ENCODE measurements at places on chromosomes 16 and 17.

DNA sequence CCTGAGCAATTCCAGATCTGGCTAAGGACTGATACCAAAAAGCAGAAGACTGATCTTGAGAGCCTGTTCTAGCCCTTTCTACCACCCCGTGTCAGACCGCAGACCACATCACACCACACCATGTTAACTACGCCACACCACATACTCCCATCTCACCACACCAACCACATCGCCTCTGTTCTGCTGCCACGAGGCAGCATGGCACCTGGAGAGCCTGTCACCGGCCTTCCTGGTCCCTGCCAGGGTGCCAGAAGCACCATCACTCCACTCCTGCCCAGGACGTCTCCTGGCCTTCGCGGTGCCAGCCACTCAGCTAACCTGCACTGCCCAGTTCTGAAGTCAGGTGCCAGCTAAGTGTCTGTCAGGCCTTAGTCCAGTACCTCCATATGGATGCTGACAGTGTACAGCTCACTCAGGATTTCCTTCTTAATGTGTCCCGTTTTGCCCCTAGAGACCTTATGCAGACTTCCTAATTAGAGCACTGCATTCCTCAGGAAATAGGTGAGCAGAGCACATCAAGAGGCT lies 37.2 kb upstream of the BCAR1 start:
- DNase-seq = no peak

DNA sequence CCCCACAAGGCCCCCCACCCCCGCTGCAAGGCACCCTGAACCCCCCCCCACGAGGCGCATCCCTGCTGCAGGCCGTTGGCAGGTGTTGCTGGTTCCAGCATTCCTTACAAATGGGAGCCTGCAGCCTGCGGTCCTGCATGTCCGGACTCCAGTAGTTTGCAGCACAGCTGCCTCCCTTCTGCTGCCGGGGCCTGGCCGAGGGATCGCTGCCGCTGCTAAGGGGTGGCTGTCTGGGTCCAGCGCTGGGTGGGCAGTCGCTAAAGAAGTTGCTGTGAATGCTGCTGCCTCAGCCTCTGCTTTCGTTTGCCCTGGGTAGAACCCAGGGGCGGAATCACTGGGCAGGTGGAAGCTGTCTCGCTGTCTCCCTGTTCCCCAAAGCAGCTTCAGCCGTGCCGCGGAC lies 11.8 kb downstream of the UTS2R start:
- DNase-seq = no peak

GRCh38 chr17:82705756-82706155 lies 7.3 kb upstream of the RAB40B start:
- DNase-seq = no peak

GRCh38 chr17:14882131-14882530 lies 383.0 kb downstream of the PMP22 start:
- no peak for DNase-seq

GRCh38 chr17:61387011-61387410 lies 12.6 kb upstream of the TBX2 start:
- DNase-seq = no peak

DNA sequence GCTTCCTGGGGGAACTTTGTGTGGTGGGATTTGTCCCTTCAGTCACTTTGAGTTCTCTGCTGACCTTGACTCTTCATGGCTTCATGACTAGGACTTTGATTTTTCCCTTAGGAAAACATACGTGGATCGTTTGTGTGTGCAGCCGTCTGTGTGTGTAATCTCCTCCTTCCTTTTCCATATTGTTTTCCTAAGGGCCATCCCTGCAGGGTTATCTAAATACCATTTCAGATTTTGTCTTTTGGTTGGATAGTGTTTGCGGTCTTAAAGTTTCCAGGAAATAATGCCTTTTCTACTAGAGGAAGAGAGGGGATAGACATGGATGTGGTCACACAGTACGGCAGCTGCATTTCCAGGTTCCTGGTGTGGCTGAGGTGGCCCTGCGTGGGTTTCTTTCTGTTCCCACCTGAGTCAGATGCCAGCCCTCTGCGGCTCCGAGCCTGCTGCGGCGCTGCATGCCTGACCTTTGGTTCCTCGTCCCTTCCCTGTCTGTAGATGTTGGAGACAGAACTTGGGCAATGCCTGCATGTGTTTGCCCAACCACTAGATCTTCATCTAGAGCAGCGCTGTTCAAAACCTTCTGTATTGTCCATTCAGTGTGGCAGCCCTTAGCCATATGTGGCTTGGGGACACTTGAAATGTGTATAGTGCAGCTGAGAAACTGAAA lies 72.0 kb upstream of the LGALS9 start:
- no peak for DNase-seq

DNA sequence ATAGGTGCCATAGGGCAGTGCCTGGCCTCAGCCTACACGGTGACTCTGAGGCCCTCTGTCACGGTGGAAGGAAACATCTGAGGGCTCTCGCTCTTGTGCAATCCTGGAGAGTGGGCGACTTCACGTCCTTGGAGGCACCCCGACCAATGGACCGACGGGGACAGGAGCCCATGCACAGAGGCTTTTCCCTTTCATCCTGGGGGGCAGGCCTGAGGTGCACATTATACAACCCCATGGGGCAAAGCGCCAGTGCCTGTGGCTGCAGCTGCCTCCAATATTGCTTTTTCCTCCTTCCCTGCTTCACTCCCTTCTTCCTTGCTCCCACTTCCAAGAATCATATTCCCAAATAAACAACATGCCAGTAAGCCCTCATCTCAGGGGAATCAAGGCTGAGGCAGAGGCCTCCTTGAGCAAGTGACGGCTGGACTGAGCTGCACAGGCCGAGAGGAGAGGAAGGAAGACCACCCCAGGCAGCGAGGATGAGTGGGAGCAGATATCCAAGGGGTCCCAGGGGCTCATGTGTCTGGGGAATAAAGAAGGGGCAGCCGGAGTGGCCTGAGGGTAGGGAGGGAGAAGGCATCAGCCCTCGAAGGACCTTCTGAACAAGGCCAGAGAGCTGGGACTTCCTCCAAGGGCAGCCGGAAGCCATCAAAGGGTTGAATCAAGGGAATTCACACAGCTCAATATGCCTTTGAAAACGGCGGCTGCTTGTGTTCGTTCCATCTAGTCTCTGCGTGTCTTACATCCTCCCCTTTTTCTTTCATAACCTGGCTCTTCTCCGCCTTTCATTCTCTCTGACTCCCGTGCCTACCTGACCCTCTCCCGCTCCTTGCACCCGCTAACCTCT lies 42.6 kb upstream of the RPL38 start:
- DNase-seq = no peak

GRCh38 chr17:32269377-32269776 lies 3.7 kb downstream of the RHBDL3 start:
- DNase-seq = no peak

DNA sequence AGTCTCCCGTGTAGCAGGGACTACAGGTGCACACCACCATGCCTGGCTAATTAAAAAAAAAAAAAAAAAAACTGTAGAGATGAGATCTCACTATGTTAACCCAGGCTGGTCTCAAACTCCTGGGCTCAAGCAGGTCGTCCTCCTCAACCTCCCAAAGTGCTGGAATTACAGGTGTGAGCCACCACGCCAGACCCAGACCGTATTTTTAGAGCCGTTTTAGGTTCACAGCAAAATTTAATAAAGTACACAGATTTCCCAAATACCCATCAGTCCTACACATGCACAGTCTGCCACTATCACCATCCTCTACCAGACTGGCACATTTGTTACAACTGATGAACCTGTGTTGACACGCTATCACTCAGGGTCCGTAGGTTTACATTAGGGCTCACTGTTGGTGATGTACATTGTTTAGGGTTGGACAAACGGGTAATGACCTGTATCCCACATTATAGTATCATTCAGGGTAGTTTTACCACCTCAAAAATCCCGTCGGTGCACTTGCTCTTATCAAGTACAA lies 10.4 kb downstream of the HS3ST3B1 start:
- DNase-seq = no peak

- peak; percentile 28 for DNase-seq
These were observed at the start of gene ACSM3 for GRCh38 chr16:20763461-20764232. Gene ACSM3 (plus strand): TSS chr16:20764014. CDS start chr16:20770035, 6,021 bp downstream.

GRCh38 chr17:77164483-77165091 lies 23.8 kb downstream of the SEC14L1 start:
- no peak for DNase-seq

- no peak for DNase-seq
These were observed 178.3 kb downstream of the PRKCB start for GRCh38 chr16:24013864-24014645.

GRCh38 chr16:72131036-72131435 lies 37.4 kb downstream of the DHX38 start:
- no peak for DNase-seq

DNA sequence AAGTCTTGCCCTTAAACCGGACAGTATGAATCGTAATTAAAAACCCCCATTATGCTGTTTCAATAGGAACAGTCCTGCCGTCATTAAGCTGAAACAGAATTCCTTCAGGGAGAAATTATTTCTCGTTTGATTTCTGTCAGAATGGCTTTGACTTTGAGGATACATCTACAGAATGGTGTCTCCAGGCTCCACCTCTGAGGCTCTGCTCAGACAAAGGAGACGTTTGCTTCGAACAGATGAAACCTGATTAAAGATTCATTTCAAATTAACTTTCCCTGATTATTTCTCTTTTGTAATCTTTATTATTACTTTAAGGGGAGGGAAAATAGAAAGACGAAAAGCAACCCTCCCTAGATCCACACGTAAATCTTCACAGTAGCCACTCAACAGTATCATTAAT lies 106.9 kb downstream of the TMEM114 start:
- no peak for DNase-seq

DNA sequence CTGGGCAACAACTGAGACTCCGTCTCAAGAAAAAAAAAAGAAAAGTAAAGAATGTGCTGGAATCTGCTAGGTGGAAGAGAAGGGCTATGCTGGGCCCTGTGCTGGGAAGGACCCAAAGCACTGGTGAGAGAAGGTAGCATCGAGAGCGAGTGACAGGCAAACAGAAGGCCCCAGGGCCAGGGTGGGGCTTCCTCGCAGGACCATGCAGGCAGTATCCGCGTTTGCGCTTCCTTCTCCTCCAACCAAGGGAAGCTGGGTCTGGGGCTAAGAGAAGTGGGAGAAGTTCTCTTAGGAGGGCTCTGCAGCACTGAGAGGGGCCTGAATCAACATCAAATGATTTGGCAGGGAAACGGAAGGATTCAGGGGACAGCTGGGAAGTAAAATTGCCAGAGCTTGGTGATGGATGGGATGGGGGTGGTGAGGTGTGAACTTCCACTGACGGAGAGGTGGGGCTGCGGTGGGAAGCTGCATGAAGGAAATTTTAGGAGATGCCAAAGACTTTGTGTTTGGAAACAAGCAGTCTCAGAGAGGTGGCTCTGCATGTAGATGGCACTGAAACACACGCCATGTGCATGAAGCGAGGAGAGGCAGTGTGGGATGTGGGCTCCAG lies 5.2 kb upstream of the ECI1 start:
- DNase-seq = no peak

- DNase-seq = no peak
These were observed 6.6 kb upstream of the SLC12A3 start for GRCh38 chr16:56858374-56858773.

- no peak for DNase-seq
These were observed 247.7 kb downstream of the UTP18 start for GRCh38 chr17:51508048-51508447.

GRCh38 chr17:70353408-70354092 lies 184.2 kb downstream of the KCNJ2 start:
- no peak for DNase-seq

GRCh38 chr17:39755554-39756379 lies 18.0 kb downstream of the GRB7 start:
- no peak for DNase-seq

DNA sequence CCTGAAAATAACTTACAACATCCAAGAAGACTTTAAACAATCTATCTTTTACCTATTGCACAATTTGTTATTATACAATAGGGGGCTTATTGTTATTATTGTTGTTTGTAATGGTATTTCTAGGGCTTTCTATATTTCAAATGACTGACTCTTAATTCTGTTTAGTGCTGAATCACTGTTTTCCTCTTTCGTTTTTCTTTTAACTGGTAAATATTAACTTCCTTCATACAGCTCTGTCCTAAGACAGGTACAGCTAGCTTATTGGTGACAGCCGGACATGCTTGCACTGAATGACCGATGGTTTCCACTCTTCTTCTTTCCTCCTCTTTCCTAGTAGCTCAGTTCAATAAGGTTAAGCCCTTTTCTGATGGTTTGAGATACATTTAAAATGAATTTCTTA lies 11.6 kb downstream of the KRTAP9-7 start:
- no peak for DNase-seq

GRCh38 chr17:2297023-2297422 lies 6.6 kb downstream of the SMG6 start:
- DNase-seq = no peak

DNA sequence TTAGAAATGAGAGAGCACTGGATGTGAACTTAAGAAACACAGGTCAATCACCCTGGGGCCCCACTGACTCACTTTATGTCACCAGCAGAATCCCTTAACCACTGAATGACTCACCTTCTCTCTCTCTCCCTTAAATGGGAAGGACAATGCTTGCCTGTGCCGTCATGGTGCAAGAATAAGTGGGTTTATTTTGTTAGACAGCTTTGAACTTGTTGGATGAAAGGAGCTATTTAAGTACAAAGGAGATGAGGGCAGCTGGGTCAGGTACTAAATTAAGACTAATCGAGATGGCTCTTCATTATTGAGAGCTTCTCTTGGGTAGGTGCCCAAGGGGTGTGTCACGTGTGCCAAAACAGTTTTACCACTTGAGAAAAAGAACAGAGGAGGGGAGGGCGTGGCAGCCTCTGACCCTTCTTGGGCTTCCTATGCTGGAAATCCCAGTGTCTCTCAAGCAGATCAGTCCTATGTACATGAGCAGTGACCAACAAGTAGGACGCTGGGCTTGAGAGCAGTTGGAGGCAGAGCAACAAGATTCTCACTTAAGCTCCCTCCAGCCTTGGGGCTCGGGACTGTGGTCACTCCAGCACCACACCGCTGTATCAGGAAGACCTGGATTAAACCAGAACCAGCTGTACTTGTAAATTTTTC lies 6.7 kb upstream of the KRT31 start:
- DNase-seq = peak; percentile 88

GRCh38 chr17:59105852-59106462 lies 723 bp downstream of the TRIM37 start:
- DNase-seq = peak; percentile 11

DNA sequence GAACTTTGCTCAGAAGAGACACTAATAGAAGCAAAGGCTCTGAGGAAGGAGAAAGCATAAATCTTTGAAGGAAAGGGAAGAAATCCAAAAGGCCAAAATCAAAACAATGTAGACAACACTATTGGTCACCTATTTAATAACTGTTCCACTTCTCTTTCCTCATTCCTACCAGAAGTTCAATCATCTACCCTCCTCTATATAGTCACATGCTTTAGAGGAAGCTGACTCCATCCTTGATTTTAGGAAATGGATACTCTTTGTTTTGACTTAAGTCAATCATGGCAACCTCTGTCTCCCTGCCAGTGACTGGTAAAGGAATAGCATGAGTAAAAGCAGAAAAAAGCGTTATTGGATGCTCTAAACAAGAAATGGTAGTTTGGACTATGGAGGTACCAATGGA lies 7.3 kb downstream of the BRIP1 start:
- no peak for DNase-seq
